ENCODE measurements at places on chromosomes 3 and 15.

DNA sequence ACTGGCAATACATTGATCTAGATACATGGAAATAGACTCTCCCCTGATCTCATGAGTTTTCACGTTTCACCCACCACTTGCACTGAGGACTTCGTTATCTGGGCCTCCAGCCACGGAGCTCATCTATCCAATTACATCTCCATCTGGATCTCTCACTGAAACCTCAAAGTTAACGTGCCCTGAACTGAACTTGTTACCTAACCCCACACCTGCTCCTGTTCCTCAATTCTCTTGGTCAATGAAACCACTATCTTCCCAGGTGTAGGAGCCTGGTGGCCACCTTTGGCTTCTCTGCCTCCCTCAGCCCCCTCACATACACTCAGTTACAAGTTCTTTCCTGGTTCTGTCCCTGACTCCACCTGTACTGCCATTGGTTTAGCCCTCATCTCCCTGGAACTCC is 9.7 kb downstream of the DGKG start:
- no peak for DNase-seq

GRCh38 chr3:43540624-43541023 is 81.2 kb downstream of the ANO10 start:
- no peak for DNase-seq

GRCh38 chr15:48954538-48954937 is 9.2 kb downstream of the SHC4 start:
- DNase-seq: no peak

DNA sequence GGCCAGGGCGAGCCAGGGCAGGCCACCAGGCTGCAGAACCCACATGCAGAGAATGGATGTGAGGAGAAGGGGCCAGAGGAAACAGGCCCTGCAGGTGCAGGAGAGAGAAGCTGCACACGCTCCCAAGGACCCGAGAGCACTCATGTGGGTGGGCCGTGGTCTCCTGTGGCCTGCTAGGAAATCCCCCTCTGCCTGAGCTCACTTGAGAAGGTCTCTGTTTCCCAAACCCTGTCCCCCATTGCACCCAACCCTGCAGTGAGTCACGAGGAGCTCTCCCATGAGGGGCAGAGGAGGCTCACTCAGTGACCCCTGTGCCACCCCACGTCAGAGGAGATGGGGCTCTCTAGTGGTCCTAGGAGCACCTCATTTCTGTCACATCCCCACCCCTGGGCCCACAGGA is 111.1 kb downstream of the KLF13 start:
- no peak for DNase-seq

Data from kidney epithelial cell (primary cell).